ENCODE measurements at places on chromosomes 7 and 10. TPM values are rescaled to one million over a fixed set of nuclear protein-coding genes. Genes with fewer than 3 reads are reported as not detected.

DNA sequence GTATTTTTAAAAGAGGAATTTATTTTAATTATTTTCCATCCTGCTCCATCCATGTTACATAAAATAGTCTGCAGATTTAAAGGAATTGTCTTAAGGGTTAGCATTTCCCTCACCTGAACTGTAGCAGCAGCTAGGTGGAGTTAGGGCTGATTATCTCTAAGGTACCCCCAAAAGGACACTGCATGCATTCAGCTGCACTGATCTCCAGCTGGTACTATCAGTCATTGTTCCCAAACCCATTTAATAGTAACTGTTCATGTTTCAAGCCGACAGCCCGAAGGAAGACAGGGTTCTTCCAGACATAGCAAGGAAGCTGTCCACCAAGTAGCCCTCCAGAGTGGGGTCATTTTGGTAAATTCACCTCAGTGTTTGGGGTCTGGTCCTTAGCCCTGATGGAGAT lies 48.7 kb downstream of the FAM171A1 start:
- H3K4me3 ChIP-seq: no peak overlapping the region
- H3K36me3 ChIP-seq: no peaks in the 10 kb centered on the region
- DNase-seq: no peak
- H3K4me1 ChIP-seq: peaks cover 25% of the 10 kb centered on the region

GRCh38 chr7:35026150-35026549 lies 11.1 kb downstream of the DPY19L1 start:
- H3K27me3 ChIP-seq: no peaks in the 10 kb centered on the region
- H3K4me1 ChIP-seq: peaks cover 11% of the 10 kb centered on the region
- no peak overlapping the region for H3K27ac ChIP-seq
- no peak overlapping the region for H3K4me3 ChIP-seq
- DNase-seq: no peak

GHRHR gene
- not detected for total RNA-seq

IFIT1B gene
- total RNA-seq: not detected

DNA sequence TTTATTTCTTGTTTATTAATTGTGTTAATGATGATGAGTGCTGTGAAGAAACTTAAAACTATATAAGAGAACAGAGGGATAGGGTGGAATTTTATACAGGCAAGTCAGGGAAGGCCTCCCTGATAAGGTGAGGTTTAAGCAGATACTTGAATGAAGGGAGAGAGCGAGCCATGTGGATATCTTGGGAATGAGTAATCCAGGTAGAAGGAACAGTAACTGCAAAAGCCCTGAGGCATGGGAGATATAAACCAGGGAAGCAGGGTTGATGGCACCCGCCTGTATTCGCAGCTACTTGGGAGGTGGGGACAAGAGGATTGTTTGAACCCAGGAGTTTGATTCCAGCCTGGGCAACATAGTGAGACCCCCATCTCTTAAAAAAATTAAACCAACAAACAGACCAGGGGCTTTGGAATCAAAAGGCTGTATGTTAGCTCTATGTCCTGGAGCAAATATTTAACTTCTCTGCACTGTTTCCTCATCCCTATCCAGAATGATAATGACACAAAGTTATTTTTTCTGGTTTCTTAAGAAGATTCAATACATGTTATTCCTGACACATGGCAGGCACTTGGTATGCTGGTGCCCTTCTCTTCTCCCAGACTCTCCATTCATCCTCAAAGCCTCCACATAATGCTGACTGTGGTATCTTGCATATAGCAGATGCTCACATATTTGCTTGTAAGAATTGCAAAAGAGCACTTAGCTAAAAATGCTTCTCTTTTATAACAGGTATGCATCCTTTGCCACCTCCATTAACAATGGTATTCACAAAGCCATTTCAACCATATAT lies 169.3 kb downstream of the CHN2 start:
- peaks cover 21% of the 10 kb centered on the region for H3K4me1 ChIP-seq
- H3K27ac ChIP-seq: no peak overlapping the region
- no peak overlapping the region for H3K4me3 ChIP-seq
- no peaks in the 10 kb centered on the region for H3K36me3 ChIP-seq
- peaks cover 3% of the 10 kb centered on the region for H3K27me3 ChIP-seq
- DNase-seq: no peak

Data from glutamatergic neuron (in vitro differentiated cells).